ENCODE measurements at places on chromosomes 4 and X. TPM values are rescaled to one million over a fixed set of nuclear protein-coding genes. Genes with fewer than 3 reads are reported as not detected.

Gene GPR34
- not detected for total RNA-seq

Gene SLC9B1
- total RNA-seq, result 2.0 TPM

Gene NPY2R
- total RNA-seq, result not detected

Gene BEX5
- total RNA-seq, result 4.6 TPM

Gene GPRIN3
- total RNA-seq, result 66.5 TPM

Gene VBP1
- total RNA-seq, result 48.1 TPM

Gene PAGE1
- total RNA-seq, result not detected

Gene ASB12
- total RNA-seq, result not detected

Gene TRIM61
- 1.2 TPM for total RNA-seq

Gene STK32B
- not detected for total RNA-seq

Gene MSL3
- total RNA-seq, result 103 TPM

Gene SYTL4
- total RNA-seq, result not detected

Gene YY2
- 1.8 TPM for total RNA-seq

Gene IL3RA
- total RNA-seq, result 7.9 TPM

Gene SERPINA7
- not detected for total RNA-seq

Gene XK
- total RNA-seq, result not detected

Gene ARAP2
- total RNA-seq, result 41.6 TPM

Gene PNMA6A
- total RNA-seq, result 0.68 TPM

Gene NHS
- 1.5 TPM for total RNA-seq

Gene USP17L15
- total RNA-seq, result not detected

Gene TEX11
- total RNA-seq, result not detected

Gene SRPX
- not detected for total RNA-seq

Gene VEGFC
- not detected for total RNA-seq

Gene KIAA1210
- total RNA-seq, result not detected

Gene FGFR3
- 1.4 TPM for total RNA-seq

Gene VSIG1
- 16.2 TPM for total RNA-seq

Gene PRDM8
- 7.4 TPM for total RNA-seq

Gene TREX2
- total RNA-seq, result 2.4 TPM

Gene TECRL
- total RNA-seq, result not detected

Gene DIPK2B
- not detected for total RNA-seq

Gene ZBTB49
- 5.8 TPM for total RNA-seq

Gene SLC7A11
- total RNA-seq, result 1.1 TPM

Gene CFAP47
- total RNA-seq, result not detected

Gene MXRA5
- not detected for total RNA-seq

Gene ESX1
- total RNA-seq, result not detected

Gene SSX1
- total RNA-seq, result not detected

Gene PJA1
- 19.3 TPM for total RNA-seq

Gene PAGE5
- total RNA-seq, result not detected

Gene PPM1K
- total RNA-seq, result 46.7 TPM

Gene ADGRL3
- not detected for total RNA-seq

Gene NOX1
- total RNA-seq, result not detected

Gene GYPA
- total RNA-seq, result not detected

Gene HAUS7
- 38.7 TPM for total RNA-seq

Gene FRAS1
- total RNA-seq, result not detected

Gene ARHGAP6
- total RNA-seq, result not detected

Gene LNX1
- not detected for total RNA-seq

Gene RIBC1
- total RNA-seq, result 0.88 TPM

Gene RHOXF2B
- total RNA-seq, result not detected

Gene CCKAR
- not detected for total RNA-seq

Gene FGF13
- total RNA-seq, result not detected

Gene UGT2A1
- not detected for total RNA-seq

Gene NR3C2
- 4.8 TPM for total RNA-seq

Gene AFAP1
- 18.0 TPM for total RNA-seq

Gene DNAJB14
- 49.5 TPM for total RNA-seq

Gene MTMR8
- 5.4 TPM for total RNA-seq

Gene ANOS1
- total RNA-seq, result not detected

Gene ZCCHC18
- 0.78 TPM for total RNA-seq
